Stimulated activated CD4-positive, alpha-beta T cell treated with anti-CD3 and anti-CD28 coated beads, Interleukin-1b, Interleukin-23, amount 100 ng/mL, for 24 hours (primary cell): ENCODE measurements at places on chromosomes 2 and 18.

- no peak for DNase-seq
Measured at GRCh38 chr2:4107179-4107578, 403.8 kb downstream of the DCDC2C start.

- no peak for DNase-seq
Measured at GRCh38 chr2:62197011-62197924, 1.4 kb downstream of the B3GNT2 start.

- no peak for DNase-seq
Measured at GRCh38 chr18:48570313-48570712, 31.5 kb downstream of the CTIF start.

DNA sequence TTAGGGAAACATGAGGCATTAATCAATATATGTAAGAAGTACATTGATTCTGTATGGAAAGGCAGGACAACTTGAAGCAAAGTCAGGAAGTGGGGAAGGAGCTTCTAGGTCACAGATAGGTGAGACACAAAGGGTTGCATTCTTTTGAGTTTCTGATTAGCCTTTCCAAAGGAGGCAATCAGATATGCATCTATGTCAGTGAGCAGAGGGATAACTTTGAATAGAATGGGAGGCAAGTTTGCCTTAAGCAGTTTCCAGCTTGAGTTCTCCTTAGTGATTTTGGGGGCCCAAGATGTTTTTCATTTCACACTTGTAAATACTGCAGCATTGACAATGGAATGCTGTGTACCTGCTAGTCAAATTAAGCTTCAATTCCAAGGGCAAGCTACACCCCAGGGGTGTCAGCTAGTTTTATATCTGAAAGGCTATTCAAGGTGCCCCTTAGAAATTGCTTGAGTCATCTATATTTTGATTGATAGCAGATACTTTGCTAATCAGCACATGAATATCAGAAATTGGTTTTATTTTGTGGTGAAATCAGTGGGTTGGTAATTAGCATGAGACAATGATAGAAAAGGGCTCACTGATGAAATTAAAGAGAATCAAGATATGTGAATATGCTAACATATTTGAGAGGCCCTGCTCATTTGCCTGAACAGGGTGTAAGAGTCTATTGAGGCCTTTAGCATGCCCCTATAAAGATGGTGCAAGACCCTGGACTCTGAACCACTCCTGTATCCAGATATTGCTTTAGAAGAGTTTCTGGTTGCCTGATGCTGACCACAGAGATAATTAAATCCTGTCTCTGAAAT is 131.5 kb downstream of the TMEM17 start:
- DNase-seq = no peak

GRCh38 chr2:84870306-84870705 is 10.6 kb downstream of the TRABD2A start:
- no peak for DNase-seq

GRCh38 chr2:42787788-42788477 is 4.5 kb downstream of the HAAO start:
- DNase-seq = no peak

GRCh38 chr2:38386377-38386776 is 9.3 kb upstream of the ATL2 start:
- DNase-seq = no peak
